ENCODE measurements at places on chromosomes 4 and X. TPM values are rescaled to one million over a fixed set of nuclear protein-coding genes. Genes with fewer than 3 reads are reported as not detected.

The IL3RA gene
- 0.79 TPM for polyA plus RNA-seq

The UGT2A2 gene
- not detected for polyA plus RNA-seq

The TCEAL6 gene
- polyA plus RNA-seq: not detected

The CORIN gene
- polyA plus RNA-seq: not detected

The VGLL1 gene
- not detected for polyA plus RNA-seq

The MAGEB17 gene
- polyA plus RNA-seq: not detected

The FGF16 gene
- polyA plus RNA-seq: not detected

The ADAMTS3 gene
- not detected for polyA plus RNA-seq

Measured in immature natural killer cell (primary cell).